NCI-H2029 (cell line): ENCODE measurements at places on chromosomes 1 and 21.

GRCh38 chr1:201545851-201546492, 7.0 kb downstream of the NAV1 start:
- DNase-seq = no peak

DNA sequence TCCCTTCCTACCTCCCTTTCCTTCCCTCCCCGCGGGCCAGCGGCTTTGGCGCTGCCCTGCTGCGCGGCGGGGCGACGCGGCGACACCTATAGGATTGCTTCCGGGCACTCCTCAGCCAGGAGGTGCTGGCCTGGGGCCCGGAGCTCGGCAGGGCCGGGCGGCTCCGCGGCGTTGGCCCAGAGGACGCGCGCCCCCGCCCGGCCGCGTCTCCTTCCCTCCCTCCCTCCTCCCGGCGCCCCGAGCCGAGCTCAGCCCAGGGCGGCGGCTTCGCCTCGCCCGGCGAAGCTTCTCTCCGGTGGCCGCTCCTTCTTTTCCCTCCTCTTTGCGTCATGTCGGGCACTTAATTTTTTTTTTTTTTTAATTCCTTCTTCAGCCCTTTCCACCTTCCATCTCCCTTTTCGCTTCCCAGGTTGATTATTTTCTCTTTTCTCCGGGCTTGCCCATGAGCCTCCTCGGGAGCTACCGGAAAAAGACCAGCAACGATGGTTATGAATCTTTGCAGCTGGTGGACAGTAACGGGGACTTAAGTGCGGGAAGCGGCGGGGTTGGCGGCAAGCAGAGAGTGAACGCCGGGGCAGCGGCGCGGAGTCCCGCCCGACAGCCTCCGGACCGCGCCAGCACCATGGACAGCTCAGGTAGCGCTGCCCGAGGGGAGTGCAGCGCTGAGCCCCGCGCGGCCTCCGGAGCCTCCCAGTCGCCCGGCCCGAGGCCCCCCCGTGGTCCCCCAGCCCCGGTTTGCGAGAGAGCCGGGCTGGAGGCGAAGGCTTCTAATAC, at the start of gene DNAJC6:
TSS of gene DNAJC6 (plus strand) at position 240 of the 774 bp plus-strand sequence. CDS start at position 443, 203 bp downstream.
- peak; percentile 90 for DNase-seq

GRCh38 chr1:21894034-21894881, 42.9 kb downstream of the HSPG2 start:
- no peak for DNase-seq

- no peak for DNase-seq
These were observed 140.0 kb downstream of the SLC45A1 start for GRCh38 chr1:8457760-8458381.
